ENCODE measurements at places on chromosomes 13 and 19.

DNA sequence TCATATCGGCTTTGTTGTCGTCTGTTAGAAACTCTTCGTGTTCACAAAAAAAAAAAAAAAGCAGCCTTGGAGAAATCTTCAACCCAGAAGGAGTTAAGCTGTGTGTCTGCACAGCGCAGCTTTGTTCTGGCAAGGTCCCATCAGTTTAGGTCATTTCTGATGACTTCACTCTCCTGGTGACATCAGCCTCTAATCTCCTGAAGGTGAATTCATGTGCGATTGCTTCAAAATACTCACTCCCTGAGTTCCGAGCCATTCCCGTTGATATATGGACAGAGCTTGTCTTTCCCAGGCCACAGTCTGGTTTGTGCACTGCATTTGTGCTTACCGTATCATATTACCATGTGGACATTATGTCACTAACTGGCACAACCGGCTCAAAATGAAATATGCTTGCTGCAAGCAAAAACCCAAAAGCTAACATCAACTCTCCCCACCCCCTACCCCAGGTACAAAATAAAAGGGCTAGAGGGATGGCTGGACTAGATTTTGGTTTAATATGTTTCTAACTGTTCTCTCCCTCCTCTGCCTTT is 342.4 kb downstream of the KCNRG start:
- no peak for DNase-seq

- DNase-seq: peak; percentile 18
These were observed 9.2 kb downstream of the PGPEP1 start for GRCh38 chr19:18349524-18350128.

DNA sequence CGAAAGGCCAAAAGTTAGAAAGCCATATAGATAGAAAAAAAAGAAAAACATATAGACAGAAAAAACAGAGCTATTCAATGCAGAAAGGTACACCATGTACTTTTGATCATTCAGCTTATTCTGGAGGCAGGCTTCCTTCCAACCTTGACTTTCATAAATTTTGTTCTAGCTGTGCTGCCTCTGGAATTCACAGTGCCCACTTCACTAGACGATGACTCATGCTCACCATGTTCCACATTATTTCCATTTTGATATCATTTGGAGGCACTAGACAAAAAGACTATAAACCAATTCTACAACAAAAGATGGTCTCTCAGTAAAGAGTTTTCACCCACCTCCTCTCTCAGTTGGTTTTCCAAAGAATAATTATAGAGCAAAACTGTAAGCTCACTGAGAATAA is 229.0 kb upstream of the IPO5 start:
- no peak for DNase-seq

GRCh38 chr19:17125062-17125727 is 49.6 kb downstream of the MYO9B start:
- DNase-seq: peak; percentile 40

DNA sequence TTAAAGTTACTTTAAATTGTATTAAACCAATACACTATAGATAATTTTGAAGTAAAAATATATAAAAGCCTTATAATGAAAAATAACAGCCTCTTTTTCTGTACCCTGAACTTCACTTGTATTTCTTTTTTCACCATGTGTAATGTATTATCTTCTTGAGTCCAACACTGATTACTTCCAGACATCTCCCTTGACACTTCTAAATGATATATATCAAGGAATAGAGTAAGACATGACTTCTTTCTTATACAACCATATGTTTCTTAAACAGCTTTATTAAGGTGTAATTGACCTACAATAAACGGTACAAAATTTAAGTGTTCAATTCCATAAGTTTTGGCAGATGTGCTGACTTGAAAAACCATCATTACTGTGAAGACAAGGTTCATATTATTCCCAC is 531.9 kb downstream of the OLFM4 start:
- DNase-seq: no peak

GRCh38 chr13:75963302-75963701 is 327.2 kb downstream of the LMO7 start:
- DNase-seq: no peak

- DNase-seq: no peak
These were observed 267.1 kb downstream of the KLF5 start for GRCh38 chr13:73325723-73326558.

DNA sequence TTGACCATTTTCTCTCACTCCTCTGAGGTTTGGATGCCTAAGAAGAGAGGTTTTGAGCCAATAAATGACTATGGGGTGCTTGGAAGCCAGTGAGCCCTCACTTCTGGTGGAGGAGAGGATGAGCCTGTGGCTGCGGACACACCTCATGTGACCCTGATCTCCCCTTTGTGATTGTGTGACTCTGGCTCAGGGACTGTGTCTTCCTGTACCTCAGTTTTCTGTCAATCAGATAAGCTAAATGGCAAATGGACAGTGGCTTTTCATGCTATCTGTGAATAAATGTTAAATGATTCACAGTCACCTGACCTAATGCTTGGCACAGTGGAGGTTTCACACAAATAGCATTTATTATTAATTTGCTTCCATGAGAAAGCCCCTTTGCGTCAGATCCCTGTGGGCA is 2.7 kb downstream of the PSG8 start:
- no peak for DNase-seq

DNA sequence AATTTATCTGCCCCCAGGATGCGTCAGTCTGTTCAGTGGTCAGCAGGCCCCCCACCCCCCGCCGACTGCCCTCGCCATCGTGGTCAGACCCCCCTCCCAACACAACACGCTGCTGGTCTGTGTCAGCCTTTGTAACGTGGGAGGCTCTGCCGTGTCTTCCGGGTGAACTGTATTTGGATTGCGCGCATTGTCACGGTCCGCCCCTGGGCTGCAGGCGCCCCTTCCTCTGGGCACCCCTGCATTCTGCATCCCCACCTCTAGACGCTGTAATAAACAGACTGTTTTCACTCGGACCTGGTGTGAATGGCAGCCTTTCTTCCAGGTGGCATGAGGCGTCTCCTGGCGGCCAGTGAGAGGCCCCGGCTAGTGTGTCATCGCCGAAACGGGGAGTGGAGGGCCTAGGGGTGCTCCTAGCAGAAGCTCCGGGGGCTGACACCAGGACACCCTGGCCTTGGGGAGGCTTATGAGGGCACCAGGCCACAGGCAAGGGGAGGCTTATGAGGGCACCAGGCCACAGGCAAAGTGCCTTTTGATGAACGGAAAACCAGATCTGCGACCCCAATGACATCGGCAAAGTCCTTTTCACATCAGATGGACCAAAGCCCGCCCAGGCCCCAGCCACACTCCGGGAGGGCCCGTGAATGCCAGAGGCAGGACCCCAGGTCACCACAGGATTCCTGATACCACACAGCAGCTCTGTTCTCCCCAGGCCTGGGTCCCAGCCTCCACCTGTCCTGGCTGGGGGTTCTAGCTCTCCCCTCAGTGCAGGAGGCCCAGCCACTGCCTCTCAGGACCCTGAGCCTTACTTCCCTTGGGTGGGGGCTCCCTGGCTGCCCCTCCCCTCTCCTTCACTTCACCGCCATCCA is 3.6 kb downstream of the PLEKHJ1 start:
- DNase-seq: no peak

GRCh38 chr19:1067341-1067957 is 482 bp downstream of the ARHGAP45 start:
- DNase-seq: no peak

- DNase-seq: no peak
These were observed 21.5 kb downstream of the COL4A2 start for GRCh38 chr13:110328573-110328972.

GRCh38 chr19:14118165-14119051 is 846 bp upstream of the PRKACA start:
- DNase-seq: peak; percentile 55

DNA sequence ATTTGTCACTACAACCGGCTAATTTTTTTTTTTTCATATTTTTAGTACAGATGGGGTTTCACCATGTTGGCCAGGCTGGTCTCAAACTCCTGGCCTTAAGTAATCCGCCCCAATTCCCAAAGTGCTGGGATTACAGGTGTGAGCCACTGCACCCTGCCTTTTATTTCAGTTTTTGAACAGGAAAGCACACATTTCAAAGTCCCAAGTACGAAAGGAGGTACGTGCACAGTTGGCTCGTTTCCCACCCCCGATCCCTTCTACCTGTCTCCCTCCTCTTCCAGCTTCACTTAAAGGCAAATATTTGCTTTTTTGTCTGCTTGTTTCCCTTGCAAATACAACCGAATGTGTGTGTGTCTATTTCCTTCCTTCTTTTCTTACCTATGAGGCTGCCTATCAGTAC is 30.5 kb downstream of the ZIC5 start:
- DNase-seq: no peak

- peak; percentile 85 for DNase-seq
These were observed 2.2 kb upstream of the CEACAM6 start for GRCh38 chr19:41753159-41753558.

DNA sequence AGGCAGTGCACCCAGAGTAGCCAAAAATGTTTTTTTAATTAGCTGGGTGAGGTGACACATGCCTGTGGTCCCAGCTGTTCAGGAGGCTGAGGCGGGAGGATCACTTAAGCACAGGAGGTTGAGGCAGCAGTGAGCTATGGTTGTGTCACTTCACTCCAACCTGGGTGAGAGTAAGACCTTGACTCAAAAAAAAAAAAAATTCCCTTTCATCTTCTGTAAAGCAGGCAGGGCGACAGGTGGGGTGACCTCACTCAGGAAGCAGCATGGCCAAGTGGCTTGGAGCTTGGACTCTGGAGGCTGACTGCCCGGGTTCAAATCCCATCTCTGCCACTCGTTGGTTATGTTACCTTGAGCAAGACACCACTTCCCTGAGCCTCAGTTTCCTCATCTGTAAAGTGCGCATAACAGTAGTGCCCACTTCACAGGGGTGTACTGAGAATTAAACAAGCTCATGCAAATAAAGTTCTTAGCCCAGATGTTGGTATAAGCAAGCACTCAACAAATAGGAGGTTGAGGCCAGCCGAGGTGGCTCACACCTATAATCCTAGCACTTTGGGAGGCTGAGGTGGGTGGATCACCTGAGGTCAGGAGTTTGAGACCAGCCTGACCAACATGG is 48.3 kb downstream of the MAP4K1 start:
- no peak for DNase-seq

DNA sequence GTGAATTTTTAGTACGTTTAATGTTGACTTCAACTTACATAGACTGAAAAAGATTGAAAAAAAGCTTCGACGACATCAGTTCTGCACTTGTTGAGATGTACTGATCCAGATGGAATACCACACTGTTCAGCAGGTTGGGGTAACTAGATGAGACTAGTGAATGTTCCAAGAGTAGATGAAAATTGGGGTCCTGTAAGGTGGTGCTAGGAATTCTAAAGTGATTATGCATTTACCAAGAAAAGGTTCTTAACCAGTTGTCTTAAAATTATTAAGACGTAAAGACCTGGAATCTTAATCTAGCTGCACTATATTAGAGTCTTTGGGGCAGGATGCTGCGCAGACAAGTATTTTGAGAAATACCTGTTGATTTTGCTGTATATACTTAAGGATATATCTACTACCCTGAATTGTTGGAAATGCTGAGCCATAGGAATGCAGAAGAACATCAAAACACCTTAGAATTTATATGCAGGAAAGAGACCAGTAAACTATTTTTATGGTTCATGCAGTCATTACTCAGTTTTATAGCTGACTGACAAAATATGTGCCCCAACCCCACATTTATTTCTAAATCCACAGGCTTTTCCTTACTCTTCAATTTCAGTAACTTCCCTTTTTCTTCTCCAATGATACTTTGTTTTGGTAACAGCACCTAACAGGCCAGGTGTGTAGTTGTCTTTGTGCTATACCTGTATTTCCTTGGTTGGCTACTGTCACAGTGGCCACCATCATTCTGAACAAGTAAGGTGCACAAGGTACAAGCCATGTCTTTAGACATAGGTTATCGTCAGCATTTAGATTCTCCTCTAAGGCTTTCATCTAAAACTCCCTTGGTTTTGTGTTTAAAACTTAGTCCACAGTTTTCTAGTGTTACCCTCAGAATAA is 8.6 kb downstream of the MIR17HG start:
- DNase-seq: no peak

GRCh38 chr13:46728777-46729176 is 68.2 kb downstream of the ESD start:
- no peak for DNase-seq

DNA sequence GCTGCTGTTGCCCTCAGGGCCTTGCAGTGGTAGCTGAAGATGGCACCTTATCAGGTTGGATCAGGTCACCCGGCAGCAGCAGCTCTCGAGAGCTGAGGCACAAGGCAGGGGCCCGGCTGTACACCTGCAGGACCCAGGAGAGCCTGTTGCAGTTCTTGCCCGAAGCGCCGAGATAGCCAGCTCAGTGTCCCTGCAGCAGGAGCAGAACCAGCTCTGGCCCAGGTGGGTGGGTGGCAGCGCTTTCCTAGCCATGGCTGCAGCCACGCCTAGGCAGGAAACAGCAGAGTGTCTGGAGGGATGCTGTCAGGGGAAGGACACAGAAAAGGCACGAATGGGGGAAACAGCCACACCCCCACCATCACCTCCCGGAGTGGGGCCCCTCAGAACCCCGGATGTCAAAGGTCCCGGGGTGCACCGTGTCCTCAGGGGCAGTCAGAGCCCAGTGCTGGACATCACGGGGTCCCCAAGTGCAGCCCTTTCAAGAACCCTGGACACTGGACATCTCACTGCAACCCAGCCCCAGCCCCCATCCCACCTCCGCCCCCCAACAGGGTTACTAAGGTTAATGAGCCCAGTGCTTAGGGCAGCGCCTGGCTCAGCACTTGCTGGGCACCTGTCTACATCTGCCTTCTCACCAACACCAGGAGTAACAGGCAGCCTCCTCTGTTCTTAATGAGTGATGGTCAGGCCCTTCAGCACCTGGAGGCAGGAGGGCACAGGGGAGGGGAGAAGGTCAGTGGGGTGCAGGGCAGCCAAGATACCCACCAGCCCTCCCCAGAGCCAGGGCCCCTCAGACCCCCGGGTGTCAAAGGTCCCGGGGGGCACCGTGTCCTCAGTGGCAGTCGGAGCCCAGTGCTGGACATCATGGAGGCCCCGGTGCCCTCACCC is 8.7 kb downstream of the ACP4 start:
- no peak for DNase-seq

DNA sequence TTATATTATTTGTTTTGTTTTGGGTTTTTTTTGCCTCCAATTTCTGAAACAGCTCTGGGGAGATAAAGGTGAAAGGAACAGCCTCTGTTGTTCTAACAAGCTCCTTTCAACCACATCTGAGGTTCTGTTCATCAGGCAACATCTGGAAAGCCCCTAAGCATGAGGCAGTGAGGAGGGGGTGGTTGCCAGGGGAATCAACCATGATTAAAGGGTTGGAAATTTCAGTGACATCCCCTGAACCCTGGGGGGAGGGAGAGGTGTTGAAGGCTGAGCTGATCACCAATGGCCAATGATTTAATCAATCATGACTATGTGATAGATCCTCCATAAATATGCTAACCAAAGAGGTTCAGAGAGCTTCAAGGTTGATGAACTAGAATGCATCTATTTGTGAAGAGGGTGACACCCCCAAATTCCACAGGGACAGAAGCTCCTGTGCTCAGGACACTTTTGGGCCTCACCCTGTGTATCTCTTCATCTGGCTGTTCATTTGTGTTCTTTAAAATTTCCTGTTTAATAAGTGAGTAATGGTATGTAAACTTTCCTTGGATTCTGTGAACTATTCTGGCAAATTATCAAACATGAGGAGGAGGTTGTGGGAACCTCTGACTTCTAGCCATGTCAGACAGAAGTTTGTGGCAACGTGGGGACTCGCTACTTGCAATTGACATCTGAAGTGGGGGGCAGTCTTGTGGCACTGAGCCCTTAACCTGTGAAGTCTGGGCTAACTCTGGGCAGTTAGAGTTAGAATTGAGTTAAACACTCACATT is 221.3 kb downstream of the NHLRC3 start:
- no peak for DNase-seq
